Activated CD4-positive, alpha-beta T cell treated with anti-CD3 and anti-CD28 coated beads, Interleukin-2, amount 10 ng/mL, durations not matched to agents 24 days and 14 days (primary cell): ENCODE measurements at places on chromosomes 4 and X.
A peak's percentile ranks its signal among the peaks of the same experiment; 100 is the strongest.

GRCh38 chr4:15717086-15717485 lies 14.2 kb downstream of the BST1 start:
- DNase-seq, result no peak
- H3K4me3 ChIP-seq, result no peak overlapping the region
- H3K27me3 ChIP-seq, result no peaks in the 10 kb centered on the region
- no peak overlapping the region for H3K27ac ChIP-seq

DNA sequence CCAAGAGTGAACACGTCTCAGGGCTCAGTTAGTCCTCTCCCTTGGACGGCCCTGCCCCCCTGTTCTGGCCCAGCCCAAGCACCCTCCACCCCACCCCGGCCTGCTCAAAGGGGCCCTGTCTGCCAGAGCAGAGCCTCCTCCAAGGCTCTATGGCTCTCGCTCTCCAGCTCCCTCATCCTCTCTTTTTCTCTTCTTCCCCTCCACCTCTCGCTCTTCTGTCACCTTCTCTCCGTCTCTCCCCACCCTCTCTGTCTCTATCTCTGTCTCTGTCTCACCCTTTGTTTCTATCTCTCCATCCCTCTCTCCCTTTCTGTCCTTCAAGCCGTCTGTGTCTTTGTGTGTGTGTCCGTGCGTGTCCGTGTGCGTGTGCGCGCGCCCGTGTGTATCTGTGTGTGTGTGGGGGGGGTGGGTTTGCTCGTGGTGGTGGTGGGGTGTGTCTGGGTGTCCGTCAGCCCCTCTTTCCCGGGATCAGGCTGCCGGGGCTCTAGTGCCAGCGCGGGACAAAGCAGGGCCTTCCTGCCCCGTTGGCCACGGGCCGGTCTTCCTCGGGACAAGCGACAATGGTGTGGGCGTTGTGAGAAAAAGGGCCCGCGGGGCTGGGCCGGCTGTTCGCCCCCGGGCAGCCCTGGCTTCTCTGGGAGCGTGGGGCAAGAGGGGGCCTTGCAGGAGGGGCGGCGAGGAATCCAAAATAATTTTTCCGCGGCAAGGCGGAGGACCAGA lies 8.7 kb downstream of the FRG2 start:
- H3K4me3 ChIP-seq, result no peak overlapping the region
- peak overlapping the region; percentile 78 for H3K27ac ChIP-seq
- peaks cover 21% of the 10 kb centered on the region for H3K36me3 ChIP-seq
- H3K4me1 ChIP-seq, result peaks cover 18% of the 10 kb centered on the region
- peaks cover 67% of the 10 kb centered on the region for H3K27me3 ChIP-seq

DNA sequence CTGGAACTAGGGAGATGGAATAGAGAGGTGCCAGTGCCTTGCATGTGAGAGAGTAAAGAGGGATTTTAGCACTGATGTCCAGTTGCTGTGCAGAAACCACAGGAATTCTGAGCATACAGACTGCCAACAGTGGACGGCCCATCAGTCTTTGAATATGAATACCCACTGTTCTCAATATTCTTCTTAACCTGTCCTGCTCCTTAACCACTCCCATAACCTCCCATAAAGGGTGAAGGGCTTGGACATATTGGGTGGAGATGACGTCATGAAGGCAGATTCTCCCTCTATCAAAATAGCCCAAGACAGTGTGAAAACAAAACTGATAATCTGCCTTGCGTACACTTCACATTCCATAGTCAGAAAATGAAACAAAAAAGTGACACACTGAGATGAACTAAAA lies 1313.7 kb upstream of the PABPC4L start:
- H3K4me3 ChIP-seq, result no peak overlapping the region
- H3K4me1 ChIP-seq, result no peaks in the 10 kb centered on the region
- H3K27me3 ChIP-seq, result no peaks in the 10 kb centered on the region
- no peaks in the 10 kb centered on the region for H3K36me3 ChIP-seq
- DNase-seq, result no peak

GRCh38 chr4:164484551-164484950 lies 269.4 kb upstream of the SMIM31 start:
- H3K4me3 ChIP-seq, result no peak overlapping the region
- no peak overlapping the region for H3K27ac ChIP-seq
- H3K27me3 ChIP-seq, result no peaks in the 10 kb centered on the region
- H3K4me1 ChIP-seq, result no peaks in the 10 kb centered on the region
- H3K36me3 ChIP-seq, result no peaks in the 10 kb centered on the region

- DNase-seq, result no peak
- no peaks in the 10 kb centered on the region for H3K4me1 ChIP-seq
- no peaks in the 10 kb centered on the region for H3K36me3 ChIP-seq
- no peak overlapping the region for H3K4me3 ChIP-seq
Observed at GRCh38 chr4:159429693-159430035, 326.8 kb downstream of the RAPGEF2 start.

DNA sequence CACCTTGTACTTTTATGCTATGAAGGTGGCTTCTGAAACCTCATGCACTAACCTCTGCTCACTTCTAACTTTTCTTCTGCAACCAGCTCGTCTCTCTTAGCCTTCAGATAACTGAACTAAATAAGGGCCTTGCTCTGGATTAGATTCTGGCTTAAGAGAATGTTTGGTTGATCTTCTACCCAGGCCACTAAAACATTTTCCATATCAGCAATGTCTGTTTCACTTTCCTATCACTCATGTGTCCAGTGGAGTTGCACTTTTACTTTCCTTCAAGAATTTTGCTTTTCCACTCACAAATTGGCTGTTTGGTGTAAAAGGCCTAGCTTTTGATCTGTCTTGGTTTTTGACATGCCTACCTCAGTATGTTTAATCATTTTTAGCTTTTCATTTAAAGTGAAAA lies 105.8 kb downstream of the KCTD8 start:
- no peak for DNase-seq
- H3K27ac ChIP-seq, result no peak overlapping the region
- H3K4me3 ChIP-seq, result no peak overlapping the region
- H3K27me3 ChIP-seq, result no peaks in the 10 kb centered on the region

GRCh38 chr4:98518559-98519267 lies 139.7 kb downstream of the TSPAN5 start:
- H3K4me1 ChIP-seq, result peaks cover 65% of the 10 kb centered on the region
- no peaks in the 10 kb centered on the region for H3K27me3 ChIP-seq
- H3K4me3 ChIP-seq, result peak overlapping the region; percentile 5
- peaks cover 13% of the 10 kb centered on the region for H3K36me3 ChIP-seq
- DNase-seq, result no peak
- peak overlapping the region; percentile 52 for H3K27ac ChIP-seq

DNA sequence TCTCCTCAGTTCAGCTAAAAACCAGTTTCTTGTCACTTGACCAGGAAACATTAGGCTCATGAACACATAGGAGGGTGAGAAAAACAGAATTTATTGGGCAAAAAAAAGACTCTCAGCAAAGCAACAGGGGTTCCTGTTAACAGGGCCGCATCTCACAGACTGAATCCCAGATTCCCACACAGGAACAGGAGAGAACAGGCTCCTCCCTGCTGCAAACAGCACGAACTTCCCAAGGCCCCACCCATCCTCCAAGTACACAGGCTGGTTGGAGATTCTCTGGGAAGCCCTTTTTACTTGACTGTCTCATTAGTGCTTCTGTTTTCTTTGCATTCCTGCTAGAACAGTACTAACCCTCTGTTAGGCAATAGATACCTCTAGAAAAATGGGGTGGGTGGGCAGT lies 52.4 kb upstream of the IL21 start:
- peaks cover 10% of the 10 kb centered on the region for H3K36me3 ChIP-seq
- no peaks in the 10 kb centered on the region for H3K27me3 ChIP-seq
- no peak overlapping the region for H3K4me3 ChIP-seq
- H3K27ac ChIP-seq, result peak overlapping the region; percentile 78
- DNase-seq, result no peak

- DNase-seq, result peak; percentile 77
- peak overlapping the region; percentile 70 for H3K27ac ChIP-seq
- peaks cover 49% of the 10 kb centered on the region for H3K4me1 ChIP-seq
Observed at GRCh38 chr4:56656346-56656643, 24.8 kb downstream of the HOPX start.

- no peaks in the 10 kb centered on the region for H3K27me3 ChIP-seq
- H3K27ac ChIP-seq, result no peak overlapping the region
- H3K36me3 ChIP-seq, result no peaks in the 10 kb centered on the region
- H3K4me3 ChIP-seq, result no peak overlapping the region
- no peaks in the 10 kb centered on the region for H3K4me1 ChIP-seq
- no peak for DNase-seq
Observed at GRCh38 chr4:127355743-127356142, 277.0 kb upstream of the INTU start.

DNA sequence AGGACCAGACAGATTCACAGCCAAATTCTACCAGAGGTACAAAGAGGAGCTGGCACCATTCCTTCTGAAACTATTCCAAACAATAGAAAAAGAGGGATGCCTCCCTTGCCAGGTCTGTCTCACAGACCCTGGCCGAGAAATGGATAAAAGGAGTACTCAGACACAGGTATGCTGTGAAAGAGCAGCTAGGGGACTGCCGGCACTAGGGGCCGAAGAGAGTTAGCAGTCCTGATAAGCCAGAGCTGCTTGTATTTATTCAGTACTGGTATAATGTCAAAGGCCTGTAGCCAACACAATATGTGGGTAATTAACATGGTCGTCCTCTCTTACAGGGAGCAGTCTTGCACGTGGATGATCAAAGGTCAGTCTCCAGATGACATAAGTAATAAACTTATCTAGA lies 1042.1 kb upstream of the LCORL start:
- no peaks in the 10 kb centered on the region for H3K27me3 ChIP-seq
- no peak overlapping the region for H3K4me3 ChIP-seq
- no peaks in the 10 kb centered on the region for H3K4me1 ChIP-seq
- H3K27ac ChIP-seq, result no peak overlapping the region
- H3K36me3 ChIP-seq, result no peaks in the 10 kb centered on the region

DNA sequence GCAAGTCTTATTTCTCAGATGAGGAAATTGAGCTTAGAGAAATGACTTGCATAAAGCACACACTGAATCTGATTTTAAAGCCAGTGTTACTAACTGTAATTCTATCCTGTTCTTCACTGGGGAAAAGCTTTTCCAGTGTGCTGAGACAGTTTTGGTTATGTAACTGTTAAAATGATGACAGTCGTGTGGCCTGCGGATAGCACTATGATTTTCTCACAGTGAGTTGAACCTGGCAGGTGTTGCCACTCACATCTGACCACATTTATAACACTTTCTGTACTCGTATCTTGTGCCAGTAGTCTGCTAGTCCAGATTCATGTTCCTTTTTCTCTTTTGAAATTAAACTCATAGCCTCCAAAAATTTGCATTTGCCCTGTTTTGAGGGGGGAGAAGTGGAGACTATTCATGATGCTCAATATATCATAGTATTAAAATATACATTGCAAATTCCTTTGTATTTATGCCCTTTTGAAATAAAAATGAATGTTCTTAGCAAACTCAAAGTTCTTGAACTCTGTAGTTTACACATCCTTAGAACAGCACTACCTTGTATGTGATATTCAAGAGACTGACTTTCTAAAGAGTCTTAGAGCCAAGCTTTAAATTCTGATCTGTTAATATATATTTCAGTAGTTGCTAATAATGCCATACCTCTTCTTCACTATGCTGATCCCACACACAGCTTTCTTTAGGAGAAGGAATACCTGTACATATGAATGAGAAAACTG lies 132.3 kb downstream of the PDLIM5 start:
- H3K27me3 ChIP-seq, result no peaks in the 10 kb centered on the region
- no peak overlapping the region for H3K4me3 ChIP-seq
- H3K27ac ChIP-seq, result no peak overlapping the region
- no peak for DNase-seq
- no peaks in the 10 kb centered on the region for H3K36me3 ChIP-seq

GRCh38 chrX:2498781-2499302 lies 1.9 kb downstream of the DHRSX start:
- no peak overlapping the region for H3K27ac ChIP-seq
- H3K27me3 ChIP-seq, result no peaks in the 10 kb centered on the region
- peak overlapping the region; percentile 82 for H3K4me3 ChIP-seq
- H3K4me1 ChIP-seq, result peaks cover 27% of the 10 kb centered on the region

- no peak overlapping the region for H3K4me3 ChIP-seq
- DNase-seq, result no peak
- H3K27me3 ChIP-seq, result no peaks in the 10 kb centered on the region
- H3K36me3 ChIP-seq, result no peaks in the 10 kb centered on the region
Observed at GRCh38 chr4:22021106-22021505, 72.5 kb upstream of the KCNIP4 start.

GRCh38 chr4:149291463-149291862 lies 524.2 kb downstream of the IQCM start:
- H3K27ac ChIP-seq, result no peak overlapping the region
- H3K4me1 ChIP-seq, result no peaks in the 10 kb centered on the region
- H3K27me3 ChIP-seq, result no peaks in the 10 kb centered on the region
- no peak for DNase-seq

GRCh38 chr4:86522349-86522748 lies 71.8 kb upstream of the PTPN13 start:
- H3K27ac ChIP-seq, result no peak overlapping the region
- DNase-seq, result no peak
- peaks cover 27% of the 10 kb centered on the region for H3K27me3 ChIP-seq
- no peak overlapping the region for H3K4me3 ChIP-seq
- H3K36me3 ChIP-seq, result no peaks in the 10 kb centered on the region

- H3K4me1 ChIP-seq, result peaks cover 2% of the 10 kb centered on the region
- no peak overlapping the region for H3K27ac ChIP-seq
- H3K27me3 ChIP-seq, result no peaks in the 10 kb centered on the region
- H3K4me3 ChIP-seq, result no peak overlapping the region
- H3K36me3 ChIP-seq, result peaks cover 22% of the 10 kb centered on the region
Observed at GRCh38 chr4:122224348-122224747, 72.2 kb downstream of the BLTP1 start.

DNA sequence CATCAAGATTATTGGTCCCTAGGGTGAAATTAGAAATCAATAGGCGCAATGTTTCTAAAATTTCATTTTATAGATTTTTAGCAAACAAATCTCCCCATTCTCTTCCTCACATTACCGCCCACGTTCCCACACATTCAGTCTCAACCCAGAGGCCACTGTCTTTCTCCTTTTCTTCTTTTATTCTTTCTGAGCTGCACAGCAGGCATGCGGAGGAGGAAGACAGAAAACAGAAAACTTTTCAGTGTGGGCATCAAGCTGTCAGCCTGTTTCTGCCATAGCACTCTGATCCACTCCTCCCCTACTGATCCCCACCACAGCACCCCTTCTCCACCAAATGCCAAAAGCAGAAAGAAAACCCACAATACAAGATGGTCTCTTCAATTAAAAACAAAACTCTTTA lies 94.8 kb upstream of the ADAMTS3 start:
- no peak overlapping the region for H3K4me3 ChIP-seq
- no peaks in the 10 kb centered on the region for H3K27me3 ChIP-seq
- no peaks in the 10 kb centered on the region for H3K4me1 ChIP-seq
- no peak overlapping the region for H3K27ac ChIP-seq
- DNase-seq, result no peak

DNA sequence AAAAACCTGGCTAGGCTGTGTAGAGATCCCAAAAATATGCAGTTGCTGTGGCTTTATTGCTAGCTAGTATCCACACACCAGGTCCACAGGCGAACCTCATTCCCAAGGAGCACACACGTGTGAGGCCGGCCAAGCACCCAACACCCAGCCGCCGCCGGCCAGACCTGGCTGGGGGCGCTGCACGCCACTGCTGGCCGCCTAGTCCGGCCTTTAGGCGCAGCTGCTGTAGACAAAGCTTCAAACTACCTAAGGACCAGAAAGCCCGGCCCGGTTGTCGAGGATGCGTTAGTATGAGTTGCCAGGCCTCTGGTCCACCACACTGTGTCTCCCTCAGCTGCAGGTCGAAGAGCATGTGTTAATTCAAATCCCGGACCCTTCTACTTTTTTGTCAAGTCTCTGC lies 3.1 kb downstream of the POU3F4 start:
- no peak overlapping the region for H3K27ac ChIP-seq
- no peak overlapping the region for H3K4me3 ChIP-seq
- peaks cover 2% of the 10 kb centered on the region for H3K36me3 ChIP-seq
- no peak for DNase-seq

- H3K36me3 ChIP-seq, result no peaks in the 10 kb centered on the region
- no peak overlapping the region for H3K4me3 ChIP-seq
- no peak overlapping the region for H3K27ac ChIP-seq
- H3K27me3 ChIP-seq, result no peaks in the 10 kb centered on the region
- DNase-seq, result no peak
Observed at GRCh38 chr4:187547316-187547715, 448.3 kb upstream of the ZFP42 start.
